ENCODE measurements at places on chromosomes 5 and 9.

- DNase-seq: no peak
These were observed 27.4 kb upstream of the CORO2A start for GRCh38 chr9:98219794-98220370.

DNA sequence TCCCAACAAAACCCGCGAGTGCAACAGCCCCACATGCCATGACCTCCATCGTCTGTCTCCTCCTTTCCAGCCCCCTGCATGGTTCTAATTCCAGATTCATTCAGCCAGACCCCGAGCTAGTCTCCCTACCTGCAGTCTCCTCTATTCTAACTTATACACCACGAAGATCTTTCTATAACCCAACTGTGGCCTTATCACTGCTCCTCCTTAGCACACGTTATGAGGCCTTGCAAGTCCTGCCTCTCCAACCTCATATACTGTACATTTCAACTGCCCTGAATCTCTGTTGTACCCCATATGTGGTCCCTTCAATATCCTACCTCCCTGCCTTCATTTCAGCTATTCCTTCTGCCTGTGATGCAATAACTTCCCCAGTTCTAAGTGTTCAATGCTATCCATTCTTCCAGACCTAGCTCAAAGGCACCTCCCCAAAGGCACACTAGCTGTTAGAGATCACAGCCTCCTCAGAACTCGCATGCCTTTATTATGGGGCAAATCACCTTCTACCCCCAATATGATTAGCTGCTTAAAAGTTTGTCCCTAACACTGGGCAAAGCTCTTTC is 215.1 kb upstream of the TRIM32 start:
- DNase-seq: no peak

GRCh38 chr5:64979531-64979930 is 210.8 kb downstream of the CWC27 start:
- no peak for DNase-seq

GRCh38 chr5:86837610-86838009 is 219.9 kb downstream of the COX7C start:
- DNase-seq: no peak

- peak; percentile 22 for DNase-seq
These were observed 11.0 kb downstream of the NAIP start for GRCh38 chr5:71014176-71014575.

GRCh38 chr9:125418404-125418803 is 156.8 kb downstream of the GAPVD1 start:
- no peak for DNase-seq

DNA sequence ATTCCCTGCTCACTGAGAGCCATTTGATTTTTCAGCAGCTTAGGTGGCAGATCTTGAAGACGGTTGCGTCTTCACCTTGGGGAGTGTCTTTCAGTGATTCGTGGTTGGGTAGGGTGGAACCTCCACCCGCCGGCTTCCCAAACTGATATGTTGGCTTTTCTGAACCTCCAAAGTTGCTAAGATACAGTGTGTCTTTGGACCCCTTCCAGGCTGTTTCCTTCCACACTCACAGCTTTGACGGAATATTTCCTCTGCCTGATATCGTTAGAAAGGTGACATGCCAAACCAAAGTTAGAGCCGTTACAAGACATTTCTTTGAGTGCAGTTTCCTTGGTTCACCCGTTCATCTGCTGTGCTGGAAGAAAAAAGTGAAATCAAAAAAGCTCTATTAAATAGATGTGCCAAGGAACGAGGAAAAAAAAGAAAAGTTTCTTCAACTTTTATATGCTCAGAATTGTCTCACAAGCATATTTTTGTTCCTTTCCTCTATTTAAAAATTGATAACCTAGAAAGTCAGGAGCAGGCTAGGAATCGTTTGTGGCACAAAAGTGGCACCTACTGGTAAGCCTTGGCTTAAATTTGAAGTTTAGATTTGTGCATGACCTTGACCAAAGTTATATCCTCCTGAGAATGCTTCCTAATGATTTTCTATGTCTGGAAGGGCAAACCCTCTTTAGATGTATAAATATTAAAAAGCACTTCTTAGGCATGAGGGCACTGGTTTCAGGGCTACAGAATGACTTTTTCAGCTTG is 270.7 kb upstream of the WWC1 start:
- DNase-seq: no peak

- no peak for DNase-seq
These were observed 56.5 kb upstream of the RNF38 start for GRCh38 chr9:36456480-36457065.

- DNase-seq: peak; percentile 71
These were observed 278.6 kb downstream of the SPOCK1 start for GRCh38 chr5:137220523-137220927.

DNA sequence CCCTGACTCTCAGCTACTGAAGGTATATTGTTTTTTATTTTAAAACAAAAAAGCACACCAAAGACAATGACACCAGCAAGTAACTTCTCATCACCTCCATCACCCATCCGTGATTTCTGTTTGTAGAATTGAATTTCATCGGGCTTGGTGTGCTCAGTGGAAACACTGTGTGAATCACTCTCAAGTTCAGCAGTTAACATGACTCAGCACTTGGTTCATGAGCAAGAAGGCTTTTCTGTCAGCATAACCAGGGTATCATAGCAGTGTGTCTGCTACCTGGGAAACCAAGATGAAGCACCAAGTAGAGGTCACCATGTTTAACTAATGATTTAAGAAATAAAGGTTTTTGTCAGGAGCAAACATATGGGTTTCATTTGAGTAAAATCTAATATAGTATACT is 123.7 kb downstream of the INSYN2B start:
- no peak for DNase-seq

DNA sequence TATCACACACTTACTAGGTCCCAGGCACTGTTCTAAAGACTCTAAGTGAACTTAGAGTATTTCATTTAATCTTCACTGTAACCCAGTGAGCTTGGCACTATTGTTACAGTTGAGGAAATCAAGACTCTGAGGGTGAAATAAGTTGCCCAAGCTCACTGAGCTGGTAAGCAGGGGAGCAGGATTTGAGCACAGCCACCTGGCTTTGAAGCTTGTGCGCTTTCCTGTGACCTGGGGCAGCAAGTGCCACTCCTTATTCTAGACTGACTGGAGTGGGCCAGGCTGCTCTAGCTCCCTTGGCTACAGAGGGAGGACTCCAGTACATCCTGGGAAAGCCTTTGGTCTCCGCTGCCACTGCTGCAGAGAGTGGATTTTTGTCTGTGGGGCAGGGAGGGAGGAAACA is 50.0 kb downstream of the RGS3 start:
- no peak for DNase-seq

- DNase-seq: peak; percentile 77
These were observed 6.9 kb upstream of the ZBTB5 start for GRCh38 chr9:37471942-37472684.

DNA sequence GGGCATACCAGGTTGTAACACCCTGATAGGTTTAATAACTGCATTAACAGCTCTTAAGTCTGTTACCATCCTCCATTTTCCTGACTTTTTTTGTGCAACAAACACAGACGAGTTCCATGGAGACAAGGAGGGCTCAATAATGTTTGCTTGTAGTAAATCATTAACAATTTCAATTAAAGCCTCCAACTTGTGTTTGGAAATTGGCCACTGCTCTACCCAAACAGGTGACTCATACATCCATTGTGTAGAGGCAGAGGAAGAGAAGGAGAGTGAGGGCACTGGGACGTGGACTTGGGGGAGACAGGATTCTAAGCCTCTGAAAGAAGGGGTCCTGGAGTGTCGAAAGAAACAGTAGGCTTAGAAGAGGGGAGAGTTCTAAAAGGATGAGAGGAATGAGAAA is 213.6 kb upstream of the KCNN2 start:
- DNase-seq: no peak

GRCh38 chr5:157292599-157292998 is 26.7 kb downstream of the CYFIP2 start:
- DNase-seq: no peak

GRCh38 chr5:158514319-158514985 is 585.3 kb downstream of the EBF1 start:
- no peak for DNase-seq

DNA sequence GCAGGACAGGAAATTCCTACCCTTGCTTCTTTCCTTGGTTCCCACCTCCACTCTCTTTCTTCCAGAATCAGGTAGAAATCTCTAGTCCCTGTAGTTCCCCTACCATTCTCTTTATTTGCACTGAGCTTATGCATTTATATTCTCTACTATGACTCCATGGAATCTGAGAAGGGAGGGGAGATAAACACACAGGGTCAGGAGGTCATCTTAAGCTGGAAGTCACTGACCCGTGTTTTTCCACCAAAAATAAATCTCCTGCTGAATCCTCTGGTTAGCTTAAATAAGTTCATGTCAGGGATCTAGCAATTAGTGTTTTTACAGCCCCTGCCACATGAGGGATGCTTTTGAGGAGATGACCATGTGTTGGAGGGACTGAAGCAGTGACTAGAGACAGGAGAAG is 3.7 kb downstream of the ACTL7B start:
- no peak for DNase-seq

DNA sequence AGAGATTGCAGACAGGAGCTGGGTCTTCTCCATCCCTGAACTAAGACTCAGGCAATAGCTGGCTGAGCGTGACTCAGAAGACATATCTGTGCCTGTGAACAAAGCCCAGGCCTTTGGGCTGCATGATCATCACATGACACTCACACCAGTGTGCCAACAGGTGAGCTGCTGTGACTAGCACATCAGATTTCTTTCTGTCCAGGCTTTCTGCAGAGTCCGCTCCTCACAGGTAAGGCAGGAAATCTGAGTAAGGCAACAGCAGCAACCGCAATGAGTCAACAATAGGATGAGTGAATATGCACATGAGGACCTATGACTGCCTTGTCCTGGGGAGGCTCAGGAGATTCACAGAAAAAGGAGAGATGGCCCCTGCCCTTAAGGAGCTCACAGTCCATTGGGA is 293.6 kb downstream of the ACTL7B start:
- no peak for DNase-seq

DNA sequence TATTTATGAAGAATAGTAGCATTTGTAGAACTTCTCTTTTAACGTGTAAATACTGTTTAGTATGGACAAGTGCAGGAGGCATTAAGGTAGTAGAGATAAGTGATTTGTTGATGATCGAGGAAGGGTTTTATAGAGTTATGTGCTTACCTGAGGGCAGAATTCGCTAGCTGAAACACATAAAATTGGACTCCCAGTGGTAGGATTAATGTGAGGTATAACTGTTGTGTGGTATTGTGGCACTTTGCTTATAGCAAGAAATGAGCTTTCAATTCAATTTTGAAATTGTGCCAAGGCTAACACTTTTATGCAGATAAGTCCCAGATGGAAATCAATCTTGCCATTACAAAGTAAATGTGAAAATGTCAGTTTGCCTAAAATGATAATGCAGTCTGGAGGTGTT is 1.2 kb downstream of the AP3S1 start:
- no peak for DNase-seq

DNA sequence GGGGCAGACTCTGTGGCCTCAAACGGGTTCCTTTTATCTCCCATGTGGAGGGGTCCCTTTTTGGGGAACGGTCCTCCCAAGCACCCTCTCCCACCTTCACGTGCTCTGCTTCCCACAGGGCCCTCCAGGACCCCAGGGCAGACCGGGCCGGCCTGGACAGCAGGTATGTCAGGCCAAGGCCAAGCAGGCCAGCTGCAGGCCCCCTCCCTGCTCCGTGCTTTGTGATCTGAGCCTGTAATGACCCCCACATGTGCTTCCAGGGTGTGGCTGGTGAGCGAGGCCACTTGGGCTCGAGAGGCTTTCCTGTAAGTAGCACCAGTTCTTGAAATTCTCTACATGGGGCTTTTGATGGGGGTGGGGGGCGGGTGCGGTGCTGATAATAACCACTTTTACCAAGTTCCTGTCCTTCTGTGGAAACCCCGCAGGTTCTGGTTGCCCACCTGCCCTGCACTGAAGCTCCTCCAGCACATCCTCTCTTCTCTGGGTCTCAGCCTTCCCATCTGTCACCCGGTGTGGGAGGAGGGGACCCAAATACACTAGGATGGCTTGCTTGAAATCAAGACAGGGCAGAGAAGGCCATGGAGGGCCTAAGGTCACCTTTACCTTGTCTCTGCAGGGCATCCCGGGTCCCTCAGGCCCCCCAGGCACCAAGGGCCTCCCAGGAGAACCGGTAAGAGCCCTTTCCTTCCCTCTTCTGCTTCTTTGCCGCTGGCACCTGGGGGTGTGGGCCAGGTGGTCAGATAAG is 57.9 kb upstream of the ORM1 start:
- DNase-seq: no peak

GRCh38 chr5:149961957-149962409 is 1.4 kb downstream of the SLC26A2 start:
- DNase-seq: peak; percentile 57

GRCh38 chr9:1171546-1171945 is 121.4 kb downstream of the DMRT2 start:
- no peak for DNase-seq

- peak; percentile 53 for DNase-seq
These were observed 311.7 kb downstream of the TRIM36 start for GRCh38 chr5:114857941-114858551.

DNA sequence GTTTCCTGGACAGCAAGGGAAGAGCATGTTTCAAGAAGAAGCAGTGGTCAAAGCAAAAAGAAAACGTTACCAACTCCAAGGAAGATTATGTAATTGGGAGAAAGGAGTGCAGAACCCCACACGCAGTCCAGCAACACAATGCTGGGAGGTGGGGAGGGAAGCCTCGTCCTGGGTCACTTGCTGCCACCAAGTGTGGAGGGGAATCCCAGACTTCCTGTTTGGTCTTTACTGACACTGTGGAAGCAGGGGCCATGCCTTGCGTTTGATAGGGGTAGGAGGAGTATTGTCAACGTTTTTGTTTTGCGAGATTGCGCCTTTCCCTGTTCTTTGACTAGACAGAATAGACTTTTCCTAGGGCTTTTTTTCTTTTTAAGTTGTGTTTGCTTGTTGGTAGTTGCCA is 421.0 kb downstream of the KDM4C start:
- DNase-seq: no peak
